ENCODE measurements at places on chromosomes 6 and 20. TPM values are rescaled to one million over a fixed set of nuclear protein-coding genes. Genes with fewer than 3 reads are reported as not detected.
A peak's percentile ranks its signal among the peaks of the same experiment; 100 is the strongest.

The GMPR gene
- total RNA-seq, result 6.6 TPM

The TNXB gene
- 45.7 TPM for total RNA-seq

The ANKEF1 gene
- total RNA-seq, result 4.2 TPM

The ZNF76 gene
- 14.1 TPM for total RNA-seq

The SRMS gene
- not detected for total RNA-seq

DNA sequence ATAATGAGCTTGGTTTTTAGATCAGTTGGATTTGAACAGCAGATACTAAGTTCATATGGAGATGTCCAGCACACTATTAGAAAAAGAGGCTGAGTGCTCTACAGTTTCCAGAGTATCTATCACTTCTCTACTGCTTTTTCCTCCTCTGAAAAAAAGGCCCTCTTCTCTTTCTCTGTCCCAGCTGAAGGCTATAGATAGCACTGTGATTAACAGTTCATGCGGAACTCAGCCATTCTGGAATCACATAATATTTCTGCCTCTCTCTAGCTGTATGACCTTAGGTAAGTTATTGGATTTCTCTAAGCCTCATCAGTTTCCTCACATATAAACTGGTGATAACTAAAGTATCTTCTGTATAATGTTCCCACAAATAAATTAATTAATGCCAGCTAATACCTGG is 184.1 kb downstream of the UBE3D start:
- DNase-seq, result no peak

DNA sequence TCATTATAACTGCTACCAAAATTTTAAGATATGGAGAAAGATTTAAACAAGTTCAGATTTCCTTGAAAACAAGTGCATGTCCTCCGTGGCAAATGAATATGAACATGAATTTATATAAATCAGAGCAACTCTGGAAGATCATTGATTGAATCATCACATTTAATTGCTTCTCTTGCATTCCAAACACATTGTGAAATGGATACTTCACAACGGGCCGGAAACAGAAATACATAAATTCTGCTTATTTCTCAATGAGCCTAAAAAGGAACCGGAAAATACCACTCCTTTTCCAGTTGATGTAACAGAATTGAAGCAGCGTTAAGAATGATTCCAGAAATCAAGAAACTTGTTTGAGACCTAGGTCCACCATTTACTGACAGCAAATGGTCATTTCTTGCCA is 134.6 kb upstream of the BTN3A2 start:
- no peak for DNase-seq

DNA sequence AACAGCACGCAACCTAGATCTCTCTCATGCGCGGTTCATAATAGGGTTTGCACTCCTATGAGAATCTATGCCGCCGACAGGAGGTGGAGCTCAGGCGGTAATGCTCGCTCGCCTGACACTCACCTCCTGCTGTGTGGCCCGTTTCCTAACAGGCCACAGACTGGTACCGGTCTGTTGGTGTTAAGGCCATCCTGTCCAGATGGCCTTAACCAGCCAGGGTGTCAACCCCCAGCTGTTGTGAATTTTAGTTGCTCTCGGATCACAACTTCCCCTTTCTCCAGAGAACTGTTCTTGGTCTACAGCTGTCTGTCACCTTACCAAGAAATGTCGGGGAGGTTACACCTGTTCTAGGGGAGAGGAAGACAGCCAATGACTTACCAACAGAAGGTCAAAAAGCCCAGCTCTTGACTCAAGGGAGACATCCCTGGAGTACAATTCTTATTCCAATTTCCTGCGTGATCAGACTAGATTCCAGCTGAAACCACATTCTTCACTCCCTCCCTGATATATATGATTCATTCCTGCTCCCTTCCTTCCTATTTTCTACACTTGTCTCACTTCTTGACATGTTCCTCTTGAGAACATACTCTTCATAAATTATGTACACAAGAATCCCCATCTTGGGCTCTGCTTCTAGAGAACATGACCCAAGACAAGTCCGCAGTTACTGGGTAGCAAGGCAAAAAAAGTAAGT is 23.1 kb upstream of the DNAAF9 start:
- no peak for DNase-seq

- DNase-seq, result no peak
Observed at GRCh38 chr20:32832664-32833063, 12.9 kb downstream of the MAPRE1 start.

- peak; percentile 45 for DNase-seq
Observed at GRCh38 chr20:19609642-19610223, 148.3 kb upstream of the RIN2 start.

- DNase-seq, result no peak
Observed at GRCh38 chr20:23128461-23129125, 42.5 kb upstream of the CD93 start.

DNA sequence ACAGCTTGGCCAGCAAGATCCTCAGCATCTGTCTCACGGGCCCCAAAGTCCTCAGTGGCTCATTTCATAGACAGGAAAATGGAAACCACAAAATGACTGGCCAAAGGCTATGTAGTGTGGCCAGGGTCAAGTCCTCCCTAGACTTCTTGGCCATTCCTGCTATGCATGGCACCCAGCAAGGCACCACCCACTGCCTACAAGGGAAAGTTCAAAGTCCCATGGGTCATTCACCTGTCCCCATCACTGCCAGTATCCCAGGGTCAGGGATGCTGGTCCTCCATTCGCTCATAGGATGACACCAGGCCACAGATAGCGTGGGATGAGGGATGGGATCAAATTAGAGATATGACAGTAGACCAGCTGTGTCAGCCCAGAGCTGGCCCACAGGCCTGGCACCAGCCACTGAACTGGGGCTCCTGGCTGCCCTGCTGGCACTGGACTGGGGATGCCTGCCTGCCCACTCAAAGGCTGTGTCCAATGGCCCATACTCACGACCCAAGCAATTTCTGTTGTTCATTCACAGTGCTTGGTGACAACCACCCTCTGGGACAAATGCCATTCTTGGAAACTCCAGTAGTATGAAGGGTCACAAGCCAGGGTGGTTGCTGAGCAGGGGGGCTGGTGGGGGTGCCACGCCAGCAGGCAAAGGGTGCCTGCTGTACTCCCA is 11.6 kb downstream of the ADISSP start:
- DNase-seq, result no peak

GRCh38 chr20:59864726-59865125 is 68.7 kb downstream of the SYCP2 start:
- no peak for DNase-seq

DNA sequence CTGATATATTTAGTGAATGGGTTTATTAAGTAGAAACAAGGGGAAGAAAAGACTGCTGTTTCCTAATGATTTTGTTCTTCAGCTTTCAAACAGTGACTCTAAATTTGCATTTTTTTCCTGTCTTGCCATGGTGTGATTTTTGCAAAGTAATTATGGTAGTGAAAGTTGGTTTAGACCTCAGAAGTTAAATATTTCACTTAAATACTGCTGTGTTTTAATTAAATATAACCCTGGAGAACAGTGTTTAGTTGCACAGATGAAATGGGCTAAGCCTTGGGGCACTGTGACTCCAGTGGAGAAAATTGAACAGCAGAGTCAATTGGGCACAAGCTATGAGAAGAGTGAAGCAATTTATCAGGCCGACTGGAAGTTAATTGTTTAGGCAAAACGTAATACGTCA is 111.1 kb upstream of the MCHR2 start:
- DNase-seq, result no peak
